ENCODE measurements at places on chromosomes 16 and 17.

DNA sequence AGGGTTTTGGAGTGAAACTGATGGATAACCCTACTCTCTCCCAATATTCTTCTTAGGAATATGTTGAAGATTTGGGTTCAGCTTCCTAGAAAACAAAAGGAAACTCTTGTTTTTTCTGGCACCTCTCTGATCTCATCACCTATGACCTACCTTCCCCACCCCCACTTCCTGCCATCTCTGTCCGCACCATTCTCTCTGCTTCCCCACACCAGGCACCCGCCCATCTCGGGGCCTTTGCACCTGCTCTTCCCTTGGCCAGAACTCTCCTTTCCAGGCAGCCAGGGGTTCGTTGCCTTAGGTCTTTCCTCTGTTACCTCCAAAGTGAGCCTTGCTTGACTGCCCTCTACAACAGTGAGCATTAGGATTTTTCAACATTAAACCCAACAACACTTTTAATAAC lies 159.7 kb downstream of the IRX3 start:
- DNase-seq: no peak

DNA sequence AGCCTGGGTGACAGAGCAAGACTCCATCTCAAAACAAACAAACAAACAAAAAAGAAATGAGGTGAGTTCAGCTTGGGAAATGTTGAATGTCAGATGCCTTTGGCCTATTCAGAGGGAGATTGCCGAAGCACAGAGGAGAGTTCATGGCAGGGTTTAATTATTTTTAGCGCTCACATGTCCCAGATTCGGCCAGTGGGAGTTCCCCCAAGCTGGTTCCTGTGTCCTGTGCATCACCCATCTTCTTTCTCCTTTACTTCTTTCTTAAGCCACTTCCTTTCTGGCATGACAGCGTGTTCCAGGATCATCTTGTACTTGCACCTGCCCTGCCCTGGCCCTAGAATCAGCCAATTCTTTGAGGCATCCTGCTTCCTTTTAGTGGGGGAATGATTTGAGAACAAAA lies 9.2 kb downstream of the MPV17L start:
- DNase-seq: no peak

GRCh38 chr17:30263552-30264333 lies 28.0 kb downstream of the BLMH start:
- no peak for DNase-seq

DNA sequence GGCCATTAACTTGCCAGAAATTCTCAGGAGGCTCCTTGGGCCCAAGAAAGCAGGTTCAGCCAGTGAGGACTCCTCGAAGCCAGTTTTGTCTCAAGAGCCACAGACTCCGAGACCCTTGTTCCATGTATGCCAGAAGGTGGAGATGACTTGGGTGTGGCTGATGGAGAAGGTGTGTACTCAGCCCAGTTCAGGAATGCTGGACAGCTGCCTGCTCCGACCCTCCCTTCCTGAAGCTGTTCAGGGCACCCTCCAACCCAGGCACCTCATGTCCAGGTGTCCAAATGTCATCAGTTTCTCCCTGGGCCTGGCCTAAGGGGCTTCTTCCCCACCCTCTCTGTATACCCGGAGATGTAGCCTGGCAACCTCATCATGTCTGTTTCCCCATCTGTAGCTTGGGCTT lies 40.2 kb downstream of the NOG start:
- no peak for DNase-seq

- DNase-seq: no peak
These were observed 496.8 kb downstream of the XYLT1 start for GRCh38 chr16:16973707-16974591.

DNA sequence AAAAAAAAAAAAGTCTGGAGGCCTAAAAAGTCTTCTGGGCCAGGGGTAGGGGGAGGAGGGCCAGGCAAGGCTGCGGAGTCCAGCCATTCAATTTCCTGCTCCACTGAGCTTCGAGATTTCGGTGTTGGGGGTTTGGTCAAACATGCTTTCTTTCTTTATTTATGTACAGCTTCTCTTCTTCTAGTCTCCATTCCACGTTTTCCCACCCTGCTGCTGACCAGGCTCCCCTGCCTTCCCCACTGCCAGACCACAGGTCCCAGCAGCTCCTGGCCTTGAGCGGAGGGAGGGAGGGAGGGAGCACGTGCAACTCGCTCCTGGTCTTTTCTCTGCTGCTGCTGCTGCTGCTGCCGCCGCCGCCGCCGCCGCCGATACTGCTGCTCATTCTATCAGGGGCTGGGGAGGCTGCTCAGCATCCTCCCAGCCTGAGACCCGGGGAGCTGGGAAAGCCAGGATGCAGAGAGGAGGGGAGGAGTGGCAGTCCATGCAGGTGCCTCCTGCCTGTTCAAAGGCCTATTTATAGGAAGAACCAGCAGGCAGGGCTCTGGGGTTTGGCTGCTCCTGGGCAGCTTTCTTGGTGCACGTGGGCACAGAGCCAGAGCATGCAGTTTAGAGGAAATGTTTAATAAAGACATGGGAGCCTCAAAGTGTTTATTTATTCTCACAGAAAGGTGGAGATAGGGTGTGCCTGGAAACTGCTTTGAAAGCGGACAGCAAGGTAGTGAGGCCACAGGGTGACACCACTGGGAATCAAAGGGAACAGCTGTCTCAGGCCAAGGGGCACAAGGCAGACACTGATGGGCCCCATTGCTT lies 23.4 kb upstream of the ZFHX3 start:
- DNase-seq: peak; percentile 12

GRCh38 chr17:41910701-41911391 lies 7.9 kb downstream of the ACLY start:
- peak; percentile 96 for DNase-seq

DNA sequence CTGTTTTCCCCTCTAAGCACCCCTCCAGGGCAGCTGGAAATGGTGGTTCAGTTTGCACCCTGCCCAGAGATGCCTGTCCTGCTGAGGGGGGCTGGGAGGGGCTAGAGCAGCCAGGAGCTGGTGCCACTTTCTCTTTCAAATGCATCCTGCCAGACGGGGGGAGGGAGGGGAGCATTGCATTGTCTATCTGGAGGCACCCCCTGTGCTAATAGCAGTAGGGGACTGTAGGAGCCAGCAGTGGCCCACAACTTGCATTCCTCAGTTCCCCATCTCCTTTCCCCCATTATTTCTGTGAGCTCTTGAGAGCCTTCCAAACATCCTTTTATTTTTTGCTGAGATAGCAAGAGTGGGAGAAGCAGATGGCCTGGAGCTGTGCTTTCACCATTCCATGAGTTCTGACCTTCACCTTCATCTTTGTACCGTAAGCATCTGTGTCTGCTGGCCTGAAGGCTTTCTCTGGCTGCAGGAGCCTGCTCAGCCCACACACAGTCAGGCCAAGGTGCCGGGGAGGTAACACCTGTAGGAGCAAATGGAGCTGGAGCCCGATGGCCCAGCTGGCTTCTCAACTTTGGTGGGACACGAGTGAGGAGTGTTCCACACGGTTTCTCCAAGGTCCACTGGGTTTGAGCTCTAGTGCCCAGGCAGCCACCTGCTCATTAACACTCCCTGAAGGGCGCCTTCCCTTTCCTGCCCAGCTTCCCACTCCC lies 5.2 kb downstream of the WFDC1 start:
- DNase-seq: no peak

DNA sequence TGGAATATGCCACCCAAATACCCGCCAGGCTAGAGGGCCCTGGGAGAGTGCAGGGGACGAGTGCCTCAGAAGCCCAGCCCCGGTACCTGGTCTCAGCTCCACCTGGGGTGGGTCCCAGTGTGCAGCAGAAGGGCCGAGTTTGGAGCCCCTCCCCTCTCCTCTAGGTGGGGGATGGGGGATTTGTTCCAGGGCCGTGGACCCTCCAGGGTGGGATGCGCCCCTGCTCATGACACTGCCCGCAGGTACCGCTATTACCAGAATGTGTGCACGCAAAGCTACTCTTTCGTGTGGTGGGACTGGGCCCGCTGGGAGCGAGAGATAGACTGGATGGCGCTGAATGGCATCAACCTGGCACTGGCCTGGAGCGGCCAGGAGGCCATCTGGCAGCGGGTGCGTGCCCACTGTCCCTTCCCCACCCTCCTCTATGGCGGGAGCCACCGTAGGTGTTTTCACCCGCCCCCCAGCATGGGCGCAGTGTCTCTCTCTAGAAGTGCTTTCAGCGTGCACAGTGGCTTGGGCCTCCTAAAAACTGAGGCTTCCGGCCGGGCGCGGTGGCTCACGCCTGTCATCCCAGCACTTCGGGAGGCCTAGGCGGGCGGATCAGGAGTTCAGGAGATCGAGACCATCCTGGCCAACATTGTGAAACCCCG lies 1.2 kb downstream of the NAGLU start:
- no peak for DNase-seq

DNA sequence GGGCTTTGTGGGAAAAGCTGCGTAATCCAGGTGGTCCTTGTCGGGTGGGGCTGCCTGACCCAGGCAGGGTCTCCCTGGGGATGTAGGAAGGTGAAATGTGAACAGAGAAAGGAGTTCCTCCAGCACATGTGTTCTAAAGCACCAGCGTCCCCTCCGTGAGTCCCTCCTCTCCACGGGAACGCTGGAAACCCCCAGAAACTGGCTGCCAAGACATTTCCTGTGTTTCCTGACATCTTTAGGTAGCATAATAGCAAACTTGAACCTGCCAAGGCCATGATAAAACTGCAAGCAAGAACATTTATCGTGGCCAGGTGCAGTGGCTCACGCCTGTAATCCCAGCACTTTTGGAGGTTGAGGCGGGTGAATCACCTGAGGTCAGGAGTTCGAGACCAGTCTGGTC lies 12.6 kb upstream of the PYDC1 start:
- no peak for DNase-seq

GRCh38 chr17:68832109-68832802 lies 122.9 kb downstream of the ABCA8 start:
- no peak for DNase-seq
